ENCODE measurements at places on chromosomes 12 and 14.
A peak's percentile ranks its signal among the peaks of the same experiment; 100 is the strongest.

- H3K27me3 ChIP-seq, result no peaks in the 10 kb centered on the region
- DNase-seq, result no peak
- peaks cover 40% of the 10 kb centered on the region for H3K36me3 ChIP-seq
- no peaks in the 10 kb centered on the region for H3K4me1 ChIP-seq
These were observed 12.3 kb downstream of the METTL3 start for GRCh38 chr14:21498540-21499526.

GRCh38 chr12:131747276-131748177, 36.6 kb downstream of the SFSWAP start:
- no peaks in the 10 kb centered on the region for H3K27me3 ChIP-seq
- H3K27ac ChIP-seq, result no peak overlapping the region
- no peaks in the 10 kb centered on the region for H3K4me1 ChIP-seq
- no peak overlapping the region for H3K4me3 ChIP-seq
- no peak for DNase-seq
- peaks cover 11% of the 10 kb centered on the region for H3K36me3 ChIP-seq

GRCh38 chr12:88310666-88311065, 168.6 kb downstream of the TMTC3 start:
- peaks cover 22% of the 10 kb centered on the region for H3K4me1 ChIP-seq
- DNase-seq, result no peak
- H3K27me3 ChIP-seq, result no peaks in the 10 kb centered on the region
- no peaks in the 10 kb centered on the region for H3K36me3 ChIP-seq
- no peak overlapping the region for H3K27ac ChIP-seq
- H3K4me3 ChIP-seq, result no peak overlapping the region

- no peak overlapping the region for H3K4me3 ChIP-seq
- no peak overlapping the region for H3K27ac ChIP-seq
- peaks cover 50% of the 10 kb centered on the region for H3K27me3 ChIP-seq
These were observed 4.1 kb upstream of the FIGNL2 start for GRCh38 chr12:51852404-51853137.

- no peaks in the 10 kb centered on the region for H3K27me3 ChIP-seq
- peaks cover 15% of the 10 kb centered on the region for H3K4me1 ChIP-seq
These were observed 76.6 kb downstream of the SINHCAF start for GRCh38 chr12:31249356-31249755.

DNA sequence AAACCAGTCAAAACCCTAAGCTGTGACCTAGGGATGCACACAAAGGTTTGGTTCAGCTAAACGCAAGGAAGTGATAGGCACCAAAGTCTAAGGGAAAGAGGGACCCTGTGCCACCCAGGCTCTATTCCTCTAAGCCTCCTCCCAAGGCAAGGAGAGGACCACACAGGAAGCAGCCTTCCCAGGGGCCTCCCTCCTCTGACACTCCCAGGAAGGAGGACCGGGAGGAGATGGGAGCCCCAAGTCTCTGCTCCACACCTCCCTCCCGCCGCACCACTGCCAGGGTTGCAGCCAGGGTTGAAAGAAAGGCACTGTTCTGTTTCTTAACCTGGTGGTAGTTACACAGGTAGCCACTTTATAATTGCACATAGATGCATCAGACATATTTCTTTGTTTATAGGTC, 21.9 kb downstream of the TCHP start:
- H3K27ac ChIP-seq, result no peak overlapping the region
- no peak for DNase-seq
- H3K4me3 ChIP-seq, result no peak overlapping the region
- H3K4me1 ChIP-seq, result no peaks in the 10 kb centered on the region

GRCh38 chr12:51593539-51593938, 2.5 kb downstream of the SCN8A start:
- peaks cover 37% of the 10 kb centered on the region for H3K27me3 ChIP-seq
- H3K4me3 ChIP-seq, result no peak overlapping the region
- no peaks in the 10 kb centered on the region for H3K4me1 ChIP-seq
- no peak overlapping the region for H3K27ac ChIP-seq
- DNase-seq, result no peak

GRCh38 chr14:71604231-71604630, 328.0 kb upstream of the RGS6 start:
- H3K4me3 ChIP-seq, result no peak overlapping the region
- H3K36me3 ChIP-seq, result no peaks in the 10 kb centered on the region
- DNase-seq, result no peak
- no peaks in the 10 kb centered on the region for H3K27me3 ChIP-seq
- H3K4me1 ChIP-seq, result no peaks in the 10 kb centered on the region

DNA sequence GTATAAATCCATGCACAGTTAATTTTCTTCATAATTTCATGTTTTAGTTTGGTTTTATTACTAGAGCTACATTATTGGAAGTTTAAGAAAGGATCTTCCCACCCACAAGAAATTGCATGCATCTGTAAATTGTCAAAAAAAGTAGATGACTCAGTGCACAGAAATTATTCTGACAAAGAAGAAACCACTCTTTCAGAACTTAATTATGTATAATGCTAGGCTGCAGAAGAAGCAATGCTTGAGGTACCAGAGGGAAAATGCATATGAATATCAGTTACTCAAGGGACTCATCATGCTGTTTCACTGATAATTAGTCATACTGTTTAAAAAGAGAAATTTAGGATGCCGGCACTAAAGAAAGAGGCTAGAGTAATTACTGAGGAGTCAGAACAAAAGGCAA, 147.0 kb downstream of the SLC16A7 start:
- H3K27me3 ChIP-seq, result no peaks in the 10 kb centered on the region
- H3K36me3 ChIP-seq, result no peaks in the 10 kb centered on the region
- H3K27ac ChIP-seq, result no peak overlapping the region
- DNase-seq, result no peak

DNA sequence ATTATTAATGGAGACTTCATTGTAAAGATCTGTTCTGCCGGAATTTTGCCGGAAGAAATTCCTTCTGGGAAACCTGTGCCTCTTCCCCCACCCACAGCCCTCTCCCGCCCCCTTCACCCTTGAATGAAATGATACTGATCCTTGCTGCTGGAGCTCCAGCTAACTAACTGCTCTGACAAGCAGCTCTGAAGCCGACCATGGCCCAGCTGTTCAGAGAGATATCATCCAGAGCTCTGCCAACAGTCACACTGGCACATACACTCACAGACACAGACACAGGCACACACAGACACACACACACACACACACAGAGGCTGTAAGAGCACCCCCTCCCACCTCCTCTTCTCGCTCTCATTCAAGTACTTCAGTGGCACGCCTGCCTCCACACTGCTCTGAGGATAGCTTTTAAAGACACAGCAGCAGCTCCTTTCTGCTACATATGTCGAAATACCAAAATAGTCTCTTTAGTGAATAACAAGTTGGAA, 88.6 kb downstream of the R3HDM2 start:
- H3K4me3 ChIP-seq, result no peak overlapping the region
- DNase-seq, result no peak
- no peak overlapping the region for H3K27ac ChIP-seq
- no peaks in the 10 kb centered on the region for H3K4me1 ChIP-seq
- H3K36me3 ChIP-seq, result no peaks in the 10 kb centered on the region
- H3K27me3 ChIP-seq, result no peaks in the 10 kb centered on the region

- H3K4me3 ChIP-seq, result no peak overlapping the region
- H3K4me1 ChIP-seq, result peaks cover 36% of the 10 kb centered on the region
- no peaks in the 10 kb centered on the region for H3K27me3 ChIP-seq
These were observed 281.9 kb downstream of the DPF3 start for GRCh38 chr14:72612041-72612440.

- no peaks in the 10 kb centered on the region for H3K36me3 ChIP-seq
- no peaks in the 10 kb centered on the region for H3K27me3 ChIP-seq
- no peak overlapping the region for H3K27ac ChIP-seq
- DNase-seq, result no peak
- H3K4me1 ChIP-seq, result peaks cover 18% of the 10 kb centered on the region
These were observed 372.1 kb upstream of the CCDC196 start for GRCh38 chr14:66114071-66114470.

DNA sequence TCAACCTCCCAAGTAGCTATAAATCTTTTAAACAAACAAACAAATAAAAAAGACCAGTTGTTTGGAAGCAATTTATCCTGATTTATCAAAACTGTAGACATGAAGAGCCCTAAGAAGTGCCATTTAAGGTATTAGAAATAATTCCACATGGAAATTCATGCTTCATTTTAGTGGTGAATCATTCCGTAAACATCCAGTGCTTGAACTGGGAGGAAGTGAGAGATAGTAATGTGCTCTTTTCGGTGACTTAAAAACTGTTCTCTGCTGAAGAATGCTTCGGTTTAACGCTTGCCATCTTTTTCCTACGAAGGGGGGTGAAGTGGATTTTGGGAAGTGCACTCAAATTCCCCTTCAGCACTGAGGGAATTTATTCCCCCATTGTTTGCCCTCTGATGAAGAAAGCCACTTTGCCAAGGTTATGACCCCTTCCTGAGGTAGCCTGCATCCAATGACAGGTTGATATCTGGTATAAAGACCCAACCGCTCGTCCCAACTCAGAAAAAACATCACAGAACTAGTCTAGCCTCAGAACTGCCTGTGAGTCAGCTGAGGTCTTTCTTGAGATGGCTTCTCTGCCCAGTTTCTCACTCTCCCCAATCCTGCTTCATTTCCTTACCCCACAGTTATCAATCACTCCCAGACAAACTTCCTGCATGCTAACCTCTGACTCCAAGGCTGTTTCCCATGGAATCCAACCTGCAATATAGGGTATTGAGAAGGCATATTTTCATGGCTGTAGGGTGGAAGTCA, 244.1 kb downstream of the AEBP2 start:
- no peaks in the 10 kb centered on the region for H3K27me3 ChIP-seq
- no peak overlapping the region for H3K27ac ChIP-seq
- DNase-seq, result no peak
- H3K36me3 ChIP-seq, result no peaks in the 10 kb centered on the region
- peaks cover 11% of the 10 kb centered on the region for H3K4me1 ChIP-seq

DNA sequence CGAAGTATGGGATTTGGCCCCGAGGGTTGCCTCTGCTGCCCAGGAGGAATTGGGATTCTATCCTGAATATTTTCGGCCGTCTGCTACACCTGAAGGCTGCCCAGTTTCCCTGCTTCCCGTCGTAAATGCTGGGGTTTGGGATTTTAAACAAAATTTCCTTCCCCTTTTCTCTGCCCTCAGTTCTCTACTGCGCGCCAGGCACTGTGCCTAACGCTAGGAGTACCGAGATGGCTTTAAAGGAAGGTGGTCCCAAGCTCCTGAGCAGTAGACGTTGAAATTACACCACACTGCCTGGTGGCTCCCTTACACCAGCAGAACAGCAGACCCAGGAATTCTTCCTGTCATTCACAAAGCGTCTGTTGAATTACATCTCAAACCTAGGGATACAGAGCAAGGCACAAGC, 566 bp upstream of the PRDM4 start:
- peaks cover 12% of the 10 kb centered on the region for H3K4me1 ChIP-seq
- H3K36me3 ChIP-seq, result peaks cover 6% of the 10 kb centered on the region
- H3K4me3 ChIP-seq, result peak overlapping the region; percentile 47
- H3K27ac ChIP-seq, result no peak overlapping the region

GRCh38 chr14:22412926-22413411, 176.1 kb downstream of the DAD1 start:
- H3K36me3 ChIP-seq, result no peaks in the 10 kb centered on the region
- DNase-seq, result no peak
- H3K27ac ChIP-seq, result no peak overlapping the region
- no peak overlapping the region for H3K4me3 ChIP-seq
- no peaks in the 10 kb centered on the region for H3K4me1 ChIP-seq

DNA sequence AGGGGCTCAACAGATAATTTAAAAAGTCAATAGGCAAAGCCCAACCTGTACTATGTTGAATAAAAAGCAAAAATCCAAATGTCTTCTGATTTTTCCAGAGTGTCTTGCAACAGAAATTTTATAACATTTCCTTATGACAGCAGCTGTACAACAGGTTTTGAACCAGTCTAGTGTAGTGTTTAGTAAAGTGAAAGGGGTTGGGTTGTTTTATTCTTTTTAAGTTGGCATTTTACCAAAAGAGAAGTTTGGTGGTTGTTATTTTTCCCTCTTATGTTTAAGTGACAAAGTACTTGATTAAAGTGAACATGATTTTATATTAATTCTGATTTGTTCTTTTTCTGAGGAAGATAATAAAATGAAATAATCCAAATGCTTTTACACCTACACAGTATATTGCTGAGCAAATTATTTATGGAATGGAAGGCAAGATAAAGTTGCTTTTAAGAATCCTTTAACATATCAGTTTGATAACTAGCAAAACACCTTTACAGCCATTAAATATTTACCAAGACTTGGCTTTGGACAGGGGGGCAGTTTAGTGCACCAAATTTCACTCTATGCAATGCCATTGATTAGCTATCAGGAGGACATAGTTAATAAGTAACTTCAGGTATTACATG, 128.9 kb downstream of the FOXA1 start:
- H3K27ac ChIP-seq, result no peak overlapping the region
- H3K36me3 ChIP-seq, result no peaks in the 10 kb centered on the region
- DNase-seq, result no peak
- H3K4me1 ChIP-seq, result no peaks in the 10 kb centered on the region
- no peaks in the 10 kb centered on the region for H3K27me3 ChIP-seq
- no peak overlapping the region for H3K4me3 ChIP-seq

GRCh38 chr12:117098361-117099217, 627 bp downstream of the TESC start:
- peaks cover 66% of the 10 kb centered on the region for H3K27me3 ChIP-seq
- peak overlapping the region; percentile 18 for H3K4me3 ChIP-seq
- no peak for DNase-seq
- H3K27ac ChIP-seq, result no peak overlapping the region

DNA sequence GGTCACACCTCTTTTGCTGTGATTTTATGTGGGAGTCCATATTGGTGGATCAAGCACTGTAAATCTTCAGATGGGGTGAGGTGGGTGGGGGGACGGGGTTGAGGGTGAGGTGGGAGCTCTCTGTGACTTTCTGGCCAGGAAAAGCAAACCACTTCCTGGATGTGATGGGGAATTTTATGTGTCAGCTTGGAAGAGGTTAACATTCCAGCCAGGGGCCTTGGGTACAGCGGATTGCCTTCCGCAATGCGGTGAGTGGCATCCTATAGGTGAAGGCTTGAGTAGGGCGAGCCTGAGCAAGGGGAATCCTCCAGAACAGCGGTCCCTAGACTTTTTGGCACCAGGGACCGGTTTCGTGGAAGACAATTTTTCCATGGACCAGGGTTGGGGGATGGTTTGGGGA, 36.2 kb downstream of the DLK1 start:
- peaks cover 9% of the 10 kb centered on the region for H3K4me1 ChIP-seq
- no peak overlapping the region for H3K4me3 ChIP-seq
- H3K36me3 ChIP-seq, result no peaks in the 10 kb centered on the region
- H3K27ac ChIP-seq, result no peak overlapping the region
- no peak for DNase-seq

- H3K27ac ChIP-seq, result no peak overlapping the region
- no peaks in the 10 kb centered on the region for H3K4me1 ChIP-seq
- DNase-seq, result no peak
- H3K4me3 ChIP-seq, result no peak overlapping the region
- no peaks in the 10 kb centered on the region for H3K27me3 ChIP-seq
These were observed 69.3 kb downstream of the SLC35F4 start for GRCh38 chr14:57796556-57796955.

- no peak for DNase-seq
- H3K4me1 ChIP-seq, result peaks cover 7% of the 10 kb centered on the region
- peak overlapping the region; percentile 67 for H3K4me3 ChIP-seq
- H3K27me3 ChIP-seq, result no peaks in the 10 kb centered on the region
- no peaks in the 10 kb centered on the region for H3K36me3 ChIP-seq
- no peak overlapping the region for H3K27ac ChIP-seq
These were observed 527 bp upstream of the CARMIL3 start for GRCh38 chr14:24051176-24051788.
